ENCODE measurements at places on chromosomes 7 and 10.

DNA sequence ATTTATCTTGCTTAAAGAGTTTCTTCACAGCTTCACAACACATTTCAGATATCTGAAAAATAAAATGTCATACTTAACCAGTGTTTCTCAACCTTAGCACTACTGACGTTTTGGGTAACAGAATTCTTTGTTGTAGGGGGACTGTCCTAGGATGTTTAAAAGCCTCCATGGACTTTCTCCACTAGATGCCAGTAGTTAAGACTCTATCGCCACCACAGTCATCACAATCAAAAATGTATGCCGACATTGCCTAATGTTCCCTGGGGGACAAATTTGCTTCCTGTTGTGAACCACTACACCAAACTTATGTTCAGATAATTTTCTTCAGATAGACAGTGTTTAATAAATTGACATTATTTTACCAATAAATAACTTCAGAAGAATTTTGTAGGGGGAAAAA, 13.4 kb downstream of the NOC3L start:
- DNase-seq: no peak

DNA sequence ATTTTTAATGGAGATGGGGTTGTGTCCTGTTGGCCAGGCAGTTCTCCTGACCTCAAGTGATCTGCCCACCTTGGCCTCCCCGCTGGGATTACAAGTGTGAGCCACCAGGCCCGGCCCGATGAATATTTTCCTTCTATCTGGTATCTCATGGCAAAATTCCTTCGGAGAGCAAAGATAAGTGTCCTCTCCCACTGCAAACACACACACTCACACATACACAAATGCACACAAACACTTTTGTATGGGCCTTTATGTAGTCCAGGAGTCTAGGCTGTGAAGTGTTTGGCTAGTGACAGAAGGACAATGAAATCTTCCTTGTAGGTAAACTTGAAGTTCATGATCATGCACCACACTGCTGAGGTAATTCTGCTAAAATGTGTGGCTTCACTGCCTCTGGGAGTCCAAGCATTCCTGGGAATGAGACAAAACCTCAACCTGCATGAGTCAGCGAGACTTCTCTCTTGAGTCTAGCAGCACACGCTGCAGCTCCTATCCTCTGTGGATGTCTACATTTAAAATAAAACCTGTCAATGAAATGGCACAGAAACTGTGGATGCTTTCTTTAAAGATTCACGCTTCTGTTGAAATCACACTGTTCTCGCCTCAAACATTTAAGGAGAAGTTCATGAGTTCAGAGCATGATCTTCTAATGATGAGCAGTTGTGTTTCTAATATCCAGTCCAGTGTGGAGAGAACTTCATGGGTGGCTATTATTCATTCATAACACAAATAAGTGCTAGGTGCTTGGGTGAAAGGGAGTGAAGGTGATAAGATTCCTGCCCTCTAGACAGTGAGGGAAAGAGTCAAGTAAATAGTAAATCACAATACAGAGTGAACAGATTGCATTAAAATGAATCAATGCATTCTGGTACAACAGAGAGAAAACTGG, 96.5 kb downstream of the NRP1 start:
- no peak for DNase-seq

GRCh38 chr7:2046581-2047565, 185.9 kb downstream of the MAD1L1 start:
- no peak for DNase-seq

- no peak for DNase-seq
These were observed 49.7 kb upstream of the TARP start for GRCh38 chr7:38323156-38323555.

- DNase-seq: no peak
These were observed 14.5 kb downstream of the HIPK2 start for GRCh38 chr7:139763330-139763729.

- no peak for DNase-seq
These were observed 76.4 kb upstream of the UCN3 start for GRCh38 chr10:5288359-5288758.

GRCh38 chr7:21256310-21256877, 171.5 kb upstream of the SP4 start:
- no peak for DNase-seq

- DNase-seq: no peak
These were observed 3.8 kb upstream of the SKIDA1 start for GRCh38 chr10:21529032-21529910.

GRCh38 chr7:50166997-50167965, 74.2 kb upstream of the ZPBP start:
- DNase-seq: no peak

- no peak for DNase-seq
These were observed 2.2 kb upstream of the TMEM270 start for GRCh38 chr7:73858807-73859206.

GRCh38 chr10:70649526-70649925, 22.8 kb upstream of the ADAMTS14 start:
- no peak for DNase-seq

DNA sequence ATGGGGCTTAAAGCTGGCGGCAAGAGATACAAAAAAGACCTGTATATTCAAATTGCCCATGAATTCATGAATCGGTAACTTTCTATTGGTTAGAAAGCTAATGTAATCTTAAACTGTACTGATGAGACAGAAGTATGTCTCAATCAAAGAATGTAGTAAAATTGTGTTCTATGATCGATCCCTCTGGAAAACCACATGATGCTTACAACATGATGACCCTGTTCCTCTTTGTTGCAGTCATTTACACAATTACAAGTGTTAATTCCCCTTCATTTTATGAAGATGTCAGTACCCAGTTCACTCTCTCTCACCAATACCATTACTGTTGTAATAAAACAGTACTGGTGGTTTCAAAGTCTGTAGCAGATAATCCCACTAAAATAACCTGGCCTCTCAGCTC, 10.1 kb downstream of the KIF5B start:
- no peak for DNase-seq

DNA sequence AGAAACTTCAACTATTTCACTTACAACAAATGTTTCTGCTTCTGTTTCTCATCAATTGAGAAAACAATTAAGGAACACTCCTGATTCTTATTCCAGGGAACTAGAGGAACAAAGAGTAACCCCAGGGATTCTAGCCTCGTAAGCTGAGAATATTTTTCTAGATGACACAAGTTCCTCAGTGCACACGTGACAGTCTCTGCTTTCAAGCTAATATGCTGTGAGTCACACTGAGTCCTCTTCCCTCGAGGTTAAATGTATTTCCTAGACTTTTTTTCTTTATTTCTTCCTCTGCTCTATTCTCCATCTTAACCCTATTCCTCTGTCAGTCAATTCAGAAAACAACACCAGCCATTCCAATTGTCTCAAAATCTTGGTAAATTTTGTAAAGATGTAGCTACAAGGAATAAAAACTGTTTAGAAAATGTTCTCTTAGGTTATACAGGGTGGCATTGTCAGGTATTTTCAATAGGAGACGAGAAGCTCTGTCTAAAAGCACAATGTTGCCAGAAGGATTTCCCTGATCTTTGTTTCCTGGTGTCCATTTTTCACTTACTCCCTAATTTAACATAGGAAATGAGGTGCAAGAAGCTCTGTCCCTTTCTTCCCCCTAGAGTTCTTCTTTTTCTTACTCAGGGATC, 5.8 kb upstream of the C1GALT1 start:
- no peak for DNase-seq

GRCh38 chr7:81516898-81517297, 252.9 kb downstream of the HGF start:
- DNase-seq: no peak

DNA sequence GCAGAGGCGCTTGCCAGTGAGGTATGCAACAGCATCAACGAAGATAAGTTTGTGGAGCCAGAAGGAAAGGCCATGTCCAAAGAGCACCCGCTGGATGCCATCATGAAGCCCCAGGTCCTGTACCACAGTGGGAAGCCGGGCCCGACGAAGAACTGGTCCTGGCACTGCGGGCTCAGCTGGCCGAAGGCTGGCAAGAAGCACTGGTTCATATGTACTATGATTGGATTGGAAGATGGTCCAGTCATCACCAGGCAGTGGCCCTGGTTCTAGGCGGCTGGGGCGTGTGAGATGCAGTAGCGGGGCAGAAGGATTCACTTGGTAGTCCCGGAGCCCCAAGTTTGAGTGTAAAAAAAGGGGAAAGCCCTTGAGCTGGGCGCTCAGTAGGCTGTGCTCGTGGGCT, 3.9 kb downstream of the NDST2 start:
- no peak for DNase-seq

DNA sequence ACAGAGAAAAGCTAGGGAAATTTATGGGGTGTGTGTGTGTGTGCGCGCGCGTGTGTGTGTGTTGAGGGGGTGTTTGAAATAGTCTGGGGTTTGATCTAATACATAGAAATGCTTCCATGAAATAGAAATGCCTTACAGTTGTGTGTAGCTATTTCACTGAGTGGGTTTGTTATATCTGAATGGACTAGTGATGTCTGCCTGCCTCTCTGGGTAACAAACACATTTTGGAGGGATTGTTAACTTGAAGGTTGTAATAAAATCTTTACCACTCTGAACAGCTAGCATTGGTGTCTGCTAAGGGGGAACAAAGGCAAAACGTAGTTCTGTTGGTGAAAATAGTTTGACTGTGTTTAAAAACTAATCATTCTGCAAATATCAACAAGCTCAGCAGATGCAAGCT, 509.3 kb downstream of the LRMDA start:
- DNase-seq: no peak

Data from stimulated activated CD8-positive, alpha-beta memory T cell treated with anti-CD3 and anti-CD28 coated beads, Interleukin-15, amount 100 ng/mL, for 24 hours (primary cell).